Smooth muscle cell of the brain vasculature (primary cell): ENCODE measurements at places on chromosomes 6 and 20.

DNA sequence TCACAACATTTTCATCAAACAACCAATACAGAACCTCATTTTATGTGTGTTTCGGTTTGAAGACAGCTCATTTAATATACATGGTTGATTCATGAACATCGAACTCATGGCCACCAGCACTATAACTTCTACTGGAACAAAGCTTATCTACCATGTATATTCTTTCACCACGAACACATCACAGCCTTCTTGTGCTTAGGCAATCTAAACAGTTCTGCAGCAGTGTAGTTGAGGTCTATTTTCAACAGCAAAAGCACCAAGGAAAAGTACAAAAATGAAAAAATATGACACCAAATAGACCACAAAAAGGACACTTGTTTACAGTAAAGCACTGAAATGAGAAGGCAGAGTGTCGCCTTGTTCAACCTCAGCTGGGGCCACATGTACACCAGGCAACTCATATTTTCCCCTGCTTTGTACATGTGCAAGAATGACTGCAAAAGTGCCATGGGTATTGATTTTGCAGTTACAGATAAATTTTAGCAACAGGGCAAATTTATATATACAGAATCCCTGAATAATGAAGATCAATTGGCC lies 25.8 kb upstream of the KCNK5 start:
- no peak for DNase-seq

GRCh38 chr6:41055149-41055548 lies 2.1 kb downstream of the APOBEC2 start:
- no peak for DNase-seq

DNA sequence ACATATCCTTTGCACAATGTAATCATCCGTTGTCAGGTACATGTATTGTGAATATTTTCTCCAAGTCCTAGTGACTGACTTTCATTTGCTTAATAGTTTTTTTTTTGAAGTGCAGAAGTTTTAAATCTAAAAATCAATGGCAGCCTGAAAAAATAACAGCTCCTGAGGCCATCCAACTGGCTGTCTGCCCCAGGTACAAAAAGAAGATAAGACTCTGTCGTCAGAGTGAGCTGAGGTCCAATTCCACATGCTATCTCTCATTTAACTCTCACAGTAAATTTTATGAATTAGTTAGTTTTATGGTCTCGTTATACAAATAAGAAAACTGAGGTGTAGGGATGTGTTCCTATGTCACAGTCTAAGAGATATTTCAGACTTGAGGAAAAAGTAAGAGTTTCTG lies 21.0 kb upstream of the SLPI start:
- no peak for DNase-seq

DNA sequence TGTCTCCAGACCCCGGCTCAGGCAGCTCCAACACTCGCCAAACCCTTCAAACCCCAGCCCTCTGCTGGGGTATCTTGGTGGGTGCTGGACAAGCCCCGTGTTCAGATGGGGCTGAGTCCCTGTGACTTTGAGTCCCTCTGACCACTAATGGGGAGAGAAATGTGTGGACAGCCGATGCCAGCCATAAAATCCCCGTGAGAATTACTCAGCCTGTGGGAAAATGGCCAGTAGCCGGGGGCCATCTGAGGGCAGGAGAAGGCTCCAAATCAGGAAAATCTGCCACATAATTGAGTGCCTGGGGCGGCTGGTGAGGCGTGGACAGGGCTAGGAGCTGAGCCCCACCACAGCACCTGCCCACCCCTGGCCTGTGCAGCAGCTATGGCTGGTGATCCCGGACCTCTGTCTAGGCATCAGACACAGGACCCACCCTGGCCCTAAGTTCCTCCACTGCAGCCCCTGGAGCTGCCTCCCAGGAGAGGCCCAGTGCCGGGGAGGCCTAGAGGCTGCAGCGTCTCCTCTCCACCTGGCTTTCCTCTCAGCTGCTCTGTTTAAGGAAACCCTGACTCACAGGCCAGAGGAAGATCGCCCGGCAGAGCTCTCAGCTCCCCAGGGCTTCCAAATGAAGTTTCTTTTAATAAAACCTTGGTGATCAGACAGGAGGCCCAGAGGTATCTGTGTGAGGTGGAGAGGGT lies 53.7 kb upstream of the SLCO4A1 start:
- no peak for DNase-seq

- DNase-seq: no peak
Observed at GRCh38 chr6:135710042-135710441, 141.5 kb upstream of the PDE7B start.

DNA sequence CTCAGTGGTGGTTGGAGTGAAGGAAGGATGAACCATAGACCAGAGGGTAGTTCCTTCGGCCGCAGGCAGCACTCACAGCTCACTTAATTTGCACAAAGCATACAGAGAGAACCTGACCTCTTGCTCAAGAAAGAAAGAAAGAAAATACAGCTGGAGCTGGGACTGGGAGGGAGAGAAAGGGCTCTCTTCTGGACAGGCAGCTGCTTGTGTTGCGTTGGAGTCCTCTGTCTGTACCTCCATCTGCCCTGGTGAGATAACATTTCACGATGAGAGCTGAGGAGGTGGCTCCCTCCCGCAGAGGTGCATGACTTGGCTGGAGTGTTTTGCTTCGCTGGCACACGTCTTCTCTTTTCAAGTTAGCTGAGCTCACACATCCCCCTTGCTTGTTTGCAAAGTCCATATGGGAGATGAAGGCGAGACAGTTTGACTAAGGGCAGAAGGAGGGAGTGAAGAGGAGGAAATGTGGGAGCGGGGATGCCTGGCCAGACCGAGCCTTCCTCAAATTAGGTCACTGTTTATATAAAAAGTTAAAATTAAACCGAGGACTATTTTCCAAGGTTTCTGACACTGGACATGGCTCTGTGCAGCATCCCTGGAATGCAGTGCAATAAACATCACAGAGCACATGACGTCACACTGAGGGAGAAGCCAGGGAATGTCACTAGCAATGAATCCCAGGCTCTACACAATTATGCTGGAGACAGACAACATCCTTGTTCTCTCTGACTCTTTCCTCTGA lies 359.4 kb downstream of the CD83 start:
- peak; percentile 64 for DNase-seq

GRCh38 chr6:144588697-144589325 lies 303.7 kb downstream of the UTRN start:
- DNase-seq: no peak

DNA sequence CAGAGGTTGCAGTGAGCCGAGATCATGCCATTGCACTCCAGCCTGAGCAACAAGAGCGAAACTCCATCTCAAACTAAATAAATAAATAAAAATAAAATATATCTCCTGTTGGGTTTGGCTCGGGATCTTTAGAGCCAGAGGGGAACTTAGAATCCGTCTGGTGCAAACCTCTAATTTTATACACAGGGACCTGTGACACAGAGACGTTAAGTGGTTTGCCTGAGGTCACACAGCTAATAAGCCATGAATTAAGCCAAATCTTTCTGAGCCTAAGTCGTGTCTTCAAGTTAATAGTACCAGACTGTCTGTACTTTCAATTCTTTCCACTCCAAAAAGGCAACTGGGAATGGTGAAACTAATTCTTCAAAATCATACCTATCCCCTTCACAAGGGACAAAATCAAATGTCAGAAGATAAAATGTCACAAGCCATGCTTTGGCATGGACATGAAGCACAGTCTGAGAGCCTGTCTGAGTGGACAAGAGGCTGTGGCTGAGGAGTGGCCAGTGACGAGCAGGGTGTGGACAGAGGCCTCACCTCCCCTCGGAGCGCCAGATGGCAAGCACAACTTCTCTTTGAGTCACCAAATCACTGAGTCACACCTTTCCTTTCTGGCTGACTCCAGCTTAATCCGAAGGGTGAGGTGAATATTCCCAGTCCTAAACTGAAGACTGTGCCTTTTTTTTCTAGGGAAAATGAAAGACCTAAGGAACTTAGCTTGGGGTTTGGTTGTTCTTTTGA lies 177.4 kb downstream of the TFAP2A start:
- DNase-seq: no peak

- DNase-seq: no peak
Observed at GRCh38 chr6:6884193-6884627, 223.6 kb upstream of the RREB1 start.
